ENCODE measurements at places on chromosomes 6 and 20.

DNA sequence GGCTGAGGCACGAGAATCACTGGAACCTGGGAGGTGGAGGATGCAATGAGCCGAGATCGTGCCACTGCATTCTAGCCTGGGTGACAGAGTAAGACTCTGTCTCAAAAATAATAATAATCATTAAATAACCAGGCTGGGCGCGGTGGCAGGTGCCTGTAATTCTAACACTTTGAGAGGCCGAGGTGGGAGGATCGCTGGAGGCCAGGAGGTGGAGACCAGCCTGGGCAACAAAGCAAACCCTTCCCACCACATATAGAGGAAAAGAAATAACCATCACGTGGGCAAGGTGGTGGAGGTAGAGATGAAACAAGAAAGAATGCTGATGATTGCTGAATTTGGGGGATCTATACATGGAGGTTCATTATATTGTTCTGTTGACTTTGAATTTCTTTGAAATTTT, 63.4 kb upstream of the PIM1 start:
- no peak for DNase-seq

GRCh38 chr20:37185686-37186085, 6.3 kb upstream of the MROH8 start:
- no peak for DNase-seq

DNA sequence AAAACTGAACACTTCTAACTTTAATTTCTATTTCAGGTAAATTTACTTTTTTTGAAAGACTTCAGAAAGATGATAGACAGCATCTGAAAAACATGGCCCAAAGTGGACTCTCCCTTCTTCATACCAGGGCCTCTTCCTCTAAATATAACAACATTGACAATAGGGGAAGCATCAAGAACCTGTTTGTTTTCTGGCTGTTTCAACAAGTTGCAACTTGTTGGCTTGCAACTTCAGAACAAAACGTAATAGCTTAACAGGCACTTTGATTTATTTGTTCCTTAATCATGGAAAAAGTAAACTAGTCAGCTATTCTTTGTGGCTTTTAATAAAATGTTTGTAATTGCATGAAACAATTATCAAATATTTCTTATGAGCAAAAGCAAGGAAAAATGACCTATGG, 34.3 kb downstream of the RGS17 start:
- DNase-seq: no peak

DNA sequence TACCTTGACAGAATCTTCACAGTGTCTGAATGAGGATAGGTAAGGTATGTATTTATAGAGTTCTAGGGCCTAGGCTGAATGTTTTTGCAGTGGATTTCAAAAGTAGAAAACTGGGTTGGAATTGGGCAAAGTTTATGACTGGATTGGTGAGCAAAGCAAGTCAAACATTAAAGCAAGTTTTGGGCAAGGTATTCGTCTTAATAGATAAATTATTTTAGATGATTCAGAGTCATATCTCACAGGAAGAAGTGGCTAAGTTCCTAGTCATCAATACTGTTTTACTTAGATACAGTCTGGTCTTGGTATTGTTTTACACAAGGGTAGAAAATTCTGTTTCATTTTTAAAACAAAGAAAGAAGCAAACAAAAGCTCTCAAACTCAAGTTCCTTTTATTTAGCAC, 284.1 kb upstream of the EPHA7 start:
- DNase-seq: no peak

DNA sequence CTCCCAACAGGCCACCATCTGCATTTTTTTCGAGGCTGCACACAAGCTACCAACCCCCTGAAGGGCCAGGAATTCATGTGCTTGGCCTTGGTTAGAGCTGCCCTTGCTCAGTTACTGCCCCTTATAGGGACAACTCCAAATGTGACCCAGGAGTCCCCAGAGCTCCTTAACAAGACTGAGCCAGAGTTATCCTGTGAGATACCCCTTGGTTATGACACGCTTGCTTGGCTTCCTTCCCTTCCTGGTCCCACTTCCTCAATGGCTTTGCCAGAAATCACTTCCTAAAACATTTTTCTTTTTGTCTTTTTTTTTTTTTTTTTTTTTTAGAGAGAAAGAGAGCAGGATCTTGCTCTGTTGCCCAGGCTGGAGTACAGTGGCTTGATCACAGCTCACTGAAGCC, 8.9 kb downstream of the TREM1 start:
- DNase-seq: no peak

GRCh38 chr6:35569011-35569461, 56.3 kb upstream of the TULP1 start:
- DNase-seq: no peak

- DNase-seq: no peak
Measured at GRCh38 chr6:52337633-52338290, 24.2 kb upstream of the PAQR8 start.

- DNase-seq: no peak
Measured at GRCh38 chr6:140438346-140438735, 1063.9 kb upstream of the CITED2 start.

DNA sequence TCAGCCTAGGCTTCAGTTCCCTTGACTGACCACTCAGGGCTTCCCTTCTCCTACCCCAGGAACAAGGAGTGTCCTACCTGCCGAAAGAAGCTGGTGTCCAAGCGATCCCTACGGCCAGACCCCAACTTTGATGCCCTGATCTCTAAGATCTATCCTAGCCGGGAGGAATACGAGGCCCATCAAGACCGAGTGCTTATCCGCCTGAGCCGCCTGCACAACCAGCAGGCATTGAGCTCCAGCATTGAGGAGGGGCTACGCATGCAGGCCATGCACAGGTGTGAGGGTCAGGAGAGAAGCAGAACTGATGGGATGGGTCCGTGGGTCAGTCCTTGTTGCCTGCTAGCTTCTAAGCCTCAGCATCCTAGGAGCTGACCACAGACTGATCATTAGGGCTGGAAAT, 1.6 kb downstream of the RING1 start:
- no peak for DNase-seq

DNA sequence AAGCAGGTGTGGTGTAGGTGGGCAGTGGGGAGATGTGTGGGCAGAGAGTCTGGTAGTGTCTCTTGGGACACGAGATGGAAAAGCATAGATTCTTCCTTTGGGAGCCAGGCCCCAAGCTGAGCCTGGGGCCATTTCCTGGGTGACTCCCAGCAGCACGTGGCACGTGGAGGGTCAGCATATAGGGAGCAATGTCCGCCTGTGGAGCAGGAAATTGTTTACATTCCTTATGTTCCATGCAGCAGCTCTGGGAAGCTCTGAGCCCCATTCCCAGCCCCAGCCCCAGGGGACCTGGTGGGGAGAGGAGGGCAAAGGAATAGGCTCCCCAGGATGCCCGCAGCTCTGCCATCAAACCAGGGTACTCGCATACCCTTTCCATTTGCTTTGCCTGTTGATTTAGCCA, 57.6 kb downstream of the DAAM2 start:
- DNase-seq: no peak

- DNase-seq: no peak
Measured at GRCh38 chr6:136067731-136068341, 182.3 kb downstream of the MTFR2 start.

DNA sequence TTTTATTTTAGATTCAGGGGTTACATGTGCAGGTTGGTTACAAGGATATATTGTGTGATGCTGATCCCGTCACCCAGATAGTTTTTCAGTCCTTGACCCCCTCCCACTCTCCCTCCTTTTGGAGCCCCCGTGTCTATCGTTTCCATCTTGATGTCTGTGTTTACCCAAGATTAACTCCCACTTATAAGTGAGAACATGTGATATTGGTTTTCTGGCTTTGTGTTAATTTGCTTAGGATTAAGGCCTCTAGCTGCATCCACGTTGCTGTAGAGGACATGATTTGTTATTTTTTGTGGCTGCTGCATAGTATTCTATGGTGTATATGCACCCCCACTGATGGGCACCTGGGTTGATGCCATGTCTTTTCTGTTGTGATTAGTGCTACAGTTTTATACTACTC, 178.6 kb downstream of the PLCB1 start:
- no peak for DNase-seq

DNA sequence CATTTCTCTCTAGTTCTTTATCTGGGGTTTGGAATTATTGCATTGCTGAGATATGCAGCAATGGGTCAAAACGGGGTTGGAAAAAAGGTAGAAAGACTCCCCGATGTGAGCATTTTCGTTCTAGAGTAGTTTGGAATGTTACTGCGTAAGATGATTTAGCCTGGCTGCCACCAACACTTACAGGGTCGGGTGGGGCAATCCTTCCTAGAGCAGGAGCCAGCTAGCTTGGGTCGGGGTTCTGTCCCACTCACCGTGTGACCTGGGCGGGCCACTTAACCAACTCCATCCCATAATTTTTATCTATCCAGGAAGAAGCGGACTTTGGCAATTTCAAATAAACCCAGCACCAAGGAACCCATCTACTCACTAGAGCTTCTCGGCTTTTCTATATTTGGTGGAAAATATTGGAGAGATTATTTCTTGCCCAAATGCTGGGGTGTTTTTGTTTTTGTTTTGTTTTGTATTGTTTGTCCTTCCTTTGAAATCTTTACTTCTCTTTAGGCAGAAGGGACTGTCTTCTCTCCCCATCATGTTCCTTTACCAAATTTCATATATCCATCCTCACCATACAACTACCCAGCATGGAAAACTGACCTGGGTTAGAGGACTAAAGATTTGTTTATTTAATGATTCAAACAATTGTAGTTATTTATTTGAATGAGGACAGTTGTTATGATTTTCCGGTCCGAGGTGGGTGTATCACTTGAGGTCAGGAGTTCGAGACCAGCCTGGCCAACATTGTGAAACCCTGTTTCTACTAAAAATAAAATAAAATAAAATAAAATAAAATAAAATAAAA, 72.4 kb downstream of the GPX5 start:
- no peak for DNase-seq

DNA sequence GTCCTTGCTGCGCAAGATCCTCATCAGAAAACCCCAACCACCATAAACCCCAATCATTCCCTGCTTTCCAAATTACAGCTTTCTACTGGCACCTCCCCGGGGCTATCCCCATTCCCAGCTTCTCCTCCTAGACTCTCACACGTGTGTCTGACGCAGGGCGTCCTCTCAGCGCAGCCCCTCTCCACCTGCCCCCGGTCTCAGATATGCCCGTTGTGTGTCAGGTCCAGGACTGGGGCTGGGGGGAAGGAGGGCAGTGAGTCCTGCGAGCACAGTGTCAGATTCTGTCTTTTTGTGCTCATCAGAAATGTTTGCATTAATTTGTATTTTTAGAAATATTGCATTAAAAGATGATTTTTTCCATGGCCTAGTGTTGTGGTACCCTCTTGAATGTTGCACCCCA, 48.6 kb downstream of the LRFN2 start:
- DNase-seq: no peak

DNA sequence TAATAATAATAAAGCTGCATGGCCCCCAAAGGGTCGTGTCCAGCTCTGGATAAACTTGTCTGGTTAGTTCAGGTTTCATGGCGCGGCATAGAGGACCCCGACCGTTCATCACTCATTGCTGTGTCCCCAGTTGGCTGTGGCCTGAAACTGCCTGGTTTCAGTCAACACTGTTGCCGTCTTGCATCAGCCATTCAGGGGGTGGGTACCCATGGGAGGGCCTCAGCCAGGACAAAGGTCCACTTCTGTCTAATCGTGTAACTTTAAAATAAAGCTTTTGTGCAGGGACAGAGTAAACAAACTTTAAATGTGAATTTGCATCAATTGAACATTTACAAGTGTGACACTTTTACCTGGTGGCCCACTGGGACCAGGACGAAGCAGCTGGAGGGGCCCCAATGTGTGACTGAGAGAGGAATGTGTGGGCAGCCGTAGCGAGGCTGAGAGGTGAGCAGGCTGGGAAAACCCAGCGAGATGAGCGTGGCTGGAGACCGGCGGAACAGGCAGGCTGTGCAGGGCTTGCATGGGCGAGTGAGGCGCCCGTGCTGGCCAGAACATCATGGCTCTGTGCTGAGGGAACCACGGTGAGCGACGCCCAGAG, 22.3 kb upstream of the UNC93A start:
- DNase-seq: no peak

GRCh38 chr20:11918981-11919380, 1.3 kb downstream of the BTBD3 start:
- DNase-seq: no peak

DNA sequence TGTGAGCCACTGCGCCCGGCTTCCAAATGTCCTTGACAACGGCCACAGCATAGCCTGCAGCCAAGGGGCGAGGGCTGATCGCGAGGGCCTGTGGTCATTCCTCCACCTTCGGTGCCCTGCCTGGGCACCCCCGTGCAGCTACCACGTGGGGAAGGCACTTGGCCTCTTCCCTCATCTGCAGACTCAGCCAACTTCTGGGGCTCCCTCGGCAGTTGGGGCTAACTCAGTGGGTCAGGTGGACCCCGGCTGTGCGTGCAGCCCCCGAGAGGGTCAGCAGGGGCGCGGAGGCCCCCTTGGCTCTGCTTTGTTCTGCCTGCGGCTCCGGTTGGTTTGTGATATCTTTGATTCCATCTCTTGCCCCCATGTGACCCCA, 52.9 kb upstream of the BHLHE23 start:
- no peak for DNase-seq

DNA sequence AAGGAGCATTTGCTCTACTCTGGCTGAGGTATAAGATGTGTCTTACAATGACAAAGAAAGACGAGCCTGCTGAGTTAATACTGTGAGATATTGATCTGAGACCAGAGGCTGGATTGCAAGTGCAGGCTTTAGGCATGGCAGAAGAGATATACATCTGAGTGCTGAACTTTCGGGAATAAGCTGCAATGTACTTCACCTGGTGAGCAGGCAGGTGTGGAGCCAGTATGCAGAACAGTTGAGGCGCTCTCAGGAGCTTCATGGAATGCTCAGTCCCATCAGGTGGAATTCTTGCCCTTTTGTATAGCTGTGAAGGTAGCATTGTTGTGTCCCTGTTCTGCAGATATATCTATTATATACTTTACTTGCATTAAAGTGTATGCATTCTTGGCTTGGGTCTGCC, 179.3 kb upstream of the RIMS1 start:
- DNase-seq: no peak

GRCh38 chr20:45406260-45407066, 1.6 kb upstream of the DBNDD2 start:
- no peak for DNase-seq

- peak; percentile 60 for DNase-seq
Measured at GRCh38 chr6:80457439-80457933, 351.0 kb downstream of the BCKDHB start.

- DNase-seq: no peak
Measured at GRCh38 chr6:39173270-39173669, 56.0 kb downstream of the KCNK5 start.

DNA sequence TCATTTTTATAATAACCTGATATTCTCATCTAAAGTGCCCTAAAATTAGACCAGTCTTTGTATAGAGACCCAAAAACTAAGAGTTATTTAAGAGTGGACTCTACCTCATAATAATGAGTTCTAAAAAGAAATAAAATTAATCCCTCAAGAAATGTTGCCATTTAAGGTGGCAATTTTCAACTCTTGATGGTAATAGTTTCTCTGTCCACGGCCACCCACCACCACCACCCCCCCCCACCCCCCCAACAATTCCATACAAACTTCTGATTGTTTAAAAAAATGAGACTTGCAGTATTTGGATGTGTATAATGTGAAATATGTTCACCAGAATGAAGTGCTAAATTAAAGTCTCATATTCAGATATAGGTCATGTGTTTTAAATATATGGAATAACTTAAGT, 2.4 kb downstream of the MAP7 start:
- DNase-seq: no peak

Measured in smooth muscle cell of the brain vasculature (primary cell).